ENCODE measurements at places on chromosomes 3 and 15.
A peak's percentile ranks its signal among the peaks of the same experiment; 100 is the strongest.

DNA sequence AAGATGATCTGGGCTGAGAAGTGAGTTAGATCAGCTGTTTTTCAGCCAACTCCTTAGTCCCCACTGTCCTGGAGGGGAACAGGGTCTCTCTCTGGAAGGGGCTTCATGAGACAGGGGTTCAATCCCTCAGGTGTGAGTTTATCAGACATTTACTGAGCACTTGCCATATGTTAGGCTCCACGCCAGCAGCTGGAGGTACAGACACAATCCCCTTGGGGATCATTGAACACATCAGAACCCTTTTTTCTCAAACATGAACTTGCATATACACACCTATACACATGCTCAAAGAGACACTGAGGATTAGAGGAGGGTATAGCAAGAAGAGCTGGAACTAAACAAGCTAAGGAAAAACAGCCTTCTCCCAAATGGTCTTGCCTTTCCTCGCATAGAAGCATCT lies 5.5 kb upstream of the BMF start:
- no peak for DNase-seq

DNA sequence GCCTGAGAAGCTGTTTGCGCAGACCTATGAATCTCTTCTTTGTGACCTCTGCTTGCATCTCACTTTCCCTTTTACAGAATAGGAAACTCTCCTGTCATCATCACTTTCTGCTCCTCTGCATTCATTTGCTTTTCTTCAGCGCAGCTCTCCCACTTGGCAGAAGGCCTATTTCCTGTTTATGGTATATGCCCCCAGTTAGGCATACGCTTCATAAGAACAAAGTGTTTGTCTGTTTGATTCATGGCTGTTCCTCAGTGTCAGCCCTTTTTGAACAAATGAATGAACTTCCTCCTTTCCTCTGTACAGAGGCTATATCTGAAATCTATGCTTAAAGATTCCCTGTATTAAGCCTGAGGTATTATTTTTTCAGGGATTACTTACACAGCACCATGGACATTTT lies 1216.9 kb upstream of the GBE1 start:
- DNase-seq: no peak

DNA sequence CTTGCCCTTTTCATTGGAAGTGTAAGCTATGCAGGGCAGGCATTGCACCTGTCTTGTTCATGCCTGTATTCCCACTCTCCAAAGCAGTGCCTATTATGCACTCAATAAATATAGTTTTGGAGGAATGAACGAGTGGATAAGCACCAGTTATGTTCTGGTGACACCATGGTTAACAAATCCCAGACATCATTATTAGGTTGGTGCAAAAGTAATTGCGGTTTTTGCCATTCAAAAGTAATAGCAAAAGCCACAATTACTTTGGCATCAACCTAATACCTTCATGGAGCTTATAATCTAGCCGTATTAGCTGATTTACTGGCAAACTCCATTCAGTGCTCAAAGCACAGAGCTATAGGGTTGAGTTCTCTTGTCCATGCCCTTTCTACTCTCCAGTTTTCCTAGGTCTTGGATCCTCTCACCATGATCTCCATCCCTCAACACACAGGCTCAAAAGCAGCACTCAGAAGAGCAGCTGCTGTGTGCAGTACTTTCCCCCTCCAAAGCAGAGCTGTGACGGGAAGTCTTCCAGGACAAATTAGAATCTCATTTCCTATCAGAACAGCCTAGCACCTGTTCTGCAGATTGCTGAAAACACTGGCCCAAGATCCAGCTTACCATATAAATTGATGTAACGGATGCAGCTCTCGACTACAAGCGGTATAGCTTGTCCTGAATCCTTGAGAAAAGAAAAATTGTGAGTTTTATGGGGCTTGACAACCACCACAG lies 63.2 kb upstream of the RAD18 start:
- no peak for DNase-seq

DNA sequence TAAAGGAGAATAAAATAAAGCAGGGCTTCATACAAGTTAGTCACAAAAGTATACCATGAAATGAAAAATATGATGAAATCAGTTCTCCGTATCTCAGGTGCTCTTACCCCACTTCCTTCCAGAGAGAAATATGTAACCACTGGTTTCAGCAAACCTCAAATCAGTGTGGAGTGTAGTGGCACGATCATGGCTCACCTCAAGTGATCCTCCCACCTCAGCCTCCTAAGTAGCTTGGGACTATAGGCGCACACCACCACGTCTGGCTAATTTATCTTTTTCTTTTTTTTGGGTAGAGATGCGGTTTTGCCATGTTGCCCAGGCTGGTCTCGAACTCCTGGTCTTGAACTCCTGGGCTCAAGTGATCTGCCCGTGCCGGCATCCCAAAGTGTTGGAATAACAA lies 24.2 kb downstream of the DENND4A start:
- no peak for DNase-seq

DNA sequence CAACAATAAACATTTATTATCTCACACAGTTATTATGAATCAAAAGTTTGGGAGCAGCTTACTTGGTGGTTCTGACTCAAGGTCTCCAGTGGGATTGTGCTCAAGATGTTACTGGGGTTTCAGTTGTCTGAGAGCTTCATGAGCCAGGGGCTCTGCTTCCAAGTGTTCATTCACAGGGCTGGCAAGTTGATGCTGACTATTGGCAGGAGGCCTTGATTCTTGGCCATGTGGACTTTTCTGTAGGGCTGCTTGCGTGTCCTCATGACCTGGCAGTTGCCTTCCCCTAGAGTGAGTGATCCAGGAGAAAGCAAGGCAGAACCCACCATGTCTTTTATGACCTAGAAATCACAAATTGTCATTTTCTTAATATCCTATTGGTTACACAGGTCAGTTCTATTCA lies 87.2 kb upstream of the TNFAIP8L3 start:
- DNase-seq: no peak

GRCh38 chr3:157103280-157103679 lies 56.7 kb downstream of the CCNL1 start:
- DNase-seq: no peak

DNA sequence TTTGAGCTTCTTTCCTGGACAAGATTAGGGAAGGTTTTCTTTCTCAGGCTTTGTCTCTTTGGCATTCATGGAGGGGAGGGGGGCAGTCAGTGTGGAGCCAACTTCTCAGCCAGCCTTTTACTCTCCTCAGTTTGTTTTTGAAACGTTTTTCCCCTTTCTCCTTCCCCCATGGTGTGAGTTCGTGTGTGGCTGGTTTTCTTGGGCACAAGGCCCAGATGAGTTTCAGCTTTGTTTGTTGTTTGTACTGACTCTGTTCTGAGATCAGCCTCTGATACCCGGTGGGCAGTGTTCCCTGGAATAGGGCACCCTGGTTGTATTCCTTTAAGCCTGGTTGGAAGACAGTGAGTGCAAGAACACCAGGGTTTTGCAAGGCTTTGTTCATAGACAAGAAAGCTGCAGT lies 168.2 kb upstream of the RARB start:
- no peak for DNase-seq

DNA sequence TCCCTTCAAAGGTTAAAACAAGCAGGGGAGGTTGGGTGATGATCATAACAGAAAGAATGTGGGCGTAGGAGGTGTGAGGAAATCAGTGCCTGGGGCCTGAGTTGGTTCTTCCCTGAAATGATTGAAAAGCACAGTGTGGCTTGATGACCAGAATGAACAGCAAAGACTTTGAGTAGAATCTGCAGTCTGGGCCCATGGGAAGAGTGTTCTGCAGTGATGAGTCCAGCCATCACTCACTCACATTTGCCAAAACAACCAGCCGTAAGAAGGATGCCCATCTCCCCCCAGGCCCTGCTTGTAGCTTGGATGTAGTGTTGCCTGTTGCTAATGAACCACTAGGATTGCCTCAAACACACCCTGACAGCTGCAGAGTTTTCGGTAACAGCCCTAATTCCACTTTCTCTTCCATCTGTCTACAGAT lies 67.9 kb downstream of the VGLL3 start:
- peak; percentile 82 for DNase-seq

DNA sequence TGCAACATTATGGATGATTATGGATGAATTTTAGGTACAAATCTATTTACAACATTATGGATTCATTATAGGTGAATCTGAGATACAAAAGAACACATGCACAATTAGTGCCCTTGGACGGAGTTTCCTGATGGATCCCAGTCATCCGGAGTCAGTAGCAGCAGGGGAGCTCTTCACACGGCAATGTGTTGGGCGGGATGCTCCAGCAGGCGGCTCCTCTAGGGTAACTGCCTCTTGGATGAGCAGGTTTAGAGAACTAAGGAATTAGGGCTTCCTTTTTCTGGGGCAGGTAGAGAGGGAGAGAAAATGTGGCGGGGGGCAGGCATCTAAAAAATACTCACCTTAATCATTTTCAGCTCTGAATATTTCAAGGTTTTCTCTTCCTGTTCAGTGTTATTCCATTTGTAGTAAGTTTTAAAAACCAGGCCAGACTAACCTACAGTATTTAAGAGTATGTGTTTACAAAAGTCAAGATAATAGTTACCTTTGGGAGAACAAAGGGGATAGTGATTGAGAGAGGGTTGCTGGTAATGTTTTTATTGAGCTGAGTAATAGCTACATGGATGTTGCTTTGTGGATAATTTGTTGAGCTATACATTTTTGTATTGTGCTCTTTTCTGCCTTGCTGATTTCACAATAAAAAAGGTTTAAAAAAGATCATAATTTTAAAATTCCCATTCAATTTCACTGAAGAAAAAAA lies 27.4 kb upstream of the GOLM2 start:
- no peak for DNase-seq

GRCh38 chr3:53589201-53589600 lies 94.8 kb downstream of the CACNA1D start:
- DNase-seq: no peak

- DNase-seq: no peak
Measured at GRCh38 chr3:13750731-13751130, 129.1 kb downstream of the WNT7A start.

DNA sequence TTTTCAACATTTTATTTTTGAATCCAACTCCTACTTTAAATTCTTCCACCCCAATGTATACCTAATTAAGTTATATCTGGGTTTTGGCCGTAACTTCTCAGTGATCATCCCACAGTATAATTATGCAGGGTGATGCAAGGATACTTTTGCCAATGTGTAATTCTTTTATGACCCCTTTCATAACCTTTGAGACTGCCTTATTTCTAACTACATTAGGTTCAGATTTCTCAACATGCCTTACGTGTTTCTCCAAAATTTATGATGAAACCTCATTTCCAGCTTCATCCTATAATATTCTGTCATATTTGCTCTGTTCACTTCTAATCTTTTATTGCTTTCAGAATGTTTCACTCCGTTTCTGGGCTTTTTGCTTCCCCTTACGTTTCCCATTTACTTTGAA lies 1229.6 kb upstream of the ALCAM start:
- DNase-seq: no peak

GRCh38 chr3:106510206-106510605 lies 641.4 kb upstream of the CBLB start:
- DNase-seq: peak; percentile 45

GRCh38 chr3:196351541-196351940 lies 13.4 kb upstream of the TM4SF19 start:
- no peak for DNase-seq

- DNase-seq: no peak
Measured at GRCh38 chr3:84066915-84067314, 891.9 kb upstream of the CADM2 start.
